GM23338 (cell line): ENCODE measurements at places on chromosomes 3 and 15. TPM values are rescaled to one million over a fixed set of nuclear protein-coding genes. Genes with fewer than 3 reads are reported as not detected.
A peak's percentile ranks its signal among the peaks of the same experiment; 100 is the strongest.

The ANKUB1 gene
- not detected in 2 replicates for total RNA-seq

- H3K27ac ChIP-seq, result no peak overlapping the region
- DNase-seq, result peak; percentile 23
- no peaks in the 10 kb centered on the region for H3K36me3 ChIP-seq
- H3K4me1 ChIP-seq, result 0 out of 2 replicates have a peak, but pooled peaks cover 4% of the 10 kb centered on the region
- no peaks in the 10 kb centered on the region for H3K27me3 ChIP-seq
- H3K4me3 ChIP-seq, result no peak overlapping the region
These were observed 57.9 kb upstream of the EPHB3 start for GRCh38 chr3:184503647-184504046.

GRCh38 chr3:45864760-45865519 is 21.4 kb upstream of the CCR9 start:
- H3K27me3 ChIP-seq, result no peaks in the 10 kb centered on the region
- H3K27ac ChIP-seq, result no peak overlapping the region

GRCh38 chr3:50464569-50464968 is 38.9 kb downstream of the CACNA2D2 start:
- no peak overlapping the region for H3K4me3 ChIP-seq
- no peak for DNase-seq
- H3K27me3 ChIP-seq, result no peaks in the 10 kb centered on the region
- H3K4me1 ChIP-seq, result no peaks in the 10 kb centered on the region
- H3K27ac ChIP-seq, result no peak overlapping the region
- no peaks in the 10 kb centered on the region for H3K36me3 ChIP-seq

The TRPM1 gene
- total RNA-seq, result not detected in 2 replicates

- H3K4me1 ChIP-seq, result no peaks in the 10 kb centered on the region
- H3K4me3 ChIP-seq, result no peak overlapping the region
- H3K36me3 ChIP-seq, result no peaks in the 10 kb centered on the region
- no peak for DNase-seq
- no peaks in the 10 kb centered on the region for H3K27me3 ChIP-seq
- no peak overlapping the region for H3K27ac ChIP-seq
These were observed 5.3 kb downstream of the PLA2G4F start for GRCh38 chr15:42151141-42151561.

DNA sequence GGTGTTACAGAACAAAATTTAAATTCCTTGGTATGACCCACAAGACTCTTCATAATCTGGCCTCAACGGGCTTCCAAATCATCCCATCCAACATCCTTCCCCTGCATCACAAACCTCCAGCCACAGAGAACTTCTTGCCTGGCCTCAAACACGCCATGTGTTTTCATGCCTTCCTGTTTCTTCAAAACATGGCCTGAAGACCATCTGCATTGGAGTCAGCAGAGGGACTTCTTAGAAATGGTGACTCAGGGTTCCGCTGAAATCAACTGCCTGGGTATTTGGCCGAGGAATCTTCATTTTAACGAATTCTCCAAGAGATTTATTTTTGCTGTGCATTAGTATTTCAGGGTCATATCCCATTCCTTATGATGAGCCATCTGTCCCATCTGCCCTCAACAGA is 138.1 kb upstream of the RAP2B start:
- H3K27me3 ChIP-seq, result no peaks in the 10 kb centered on the region
- H3K4me3 ChIP-seq, result no peak overlapping the region
- no peak overlapping the region for H3K27ac ChIP-seq
- DNase-seq, result no peak

The BCHE gene
- 0.58 and 0.73 TPM in 2 replicates for total RNA-seq

GRCh38 chr15:25339431-25339830 is 99.4 kb downstream of the UBE3A start:
- no peaks in the 10 kb centered on the region for H3K27me3 ChIP-seq
- no peak overlapping the region for H3K4me3 ChIP-seq
- peaks cover 18% of the 10 kb centered on the region for H3K4me1 ChIP-seq
- 0 out of 2 replicates have a peak, but pooled peaks cover 3% of the 10 kb centered on the region for H3K36me3 ChIP-seq

DNA sequence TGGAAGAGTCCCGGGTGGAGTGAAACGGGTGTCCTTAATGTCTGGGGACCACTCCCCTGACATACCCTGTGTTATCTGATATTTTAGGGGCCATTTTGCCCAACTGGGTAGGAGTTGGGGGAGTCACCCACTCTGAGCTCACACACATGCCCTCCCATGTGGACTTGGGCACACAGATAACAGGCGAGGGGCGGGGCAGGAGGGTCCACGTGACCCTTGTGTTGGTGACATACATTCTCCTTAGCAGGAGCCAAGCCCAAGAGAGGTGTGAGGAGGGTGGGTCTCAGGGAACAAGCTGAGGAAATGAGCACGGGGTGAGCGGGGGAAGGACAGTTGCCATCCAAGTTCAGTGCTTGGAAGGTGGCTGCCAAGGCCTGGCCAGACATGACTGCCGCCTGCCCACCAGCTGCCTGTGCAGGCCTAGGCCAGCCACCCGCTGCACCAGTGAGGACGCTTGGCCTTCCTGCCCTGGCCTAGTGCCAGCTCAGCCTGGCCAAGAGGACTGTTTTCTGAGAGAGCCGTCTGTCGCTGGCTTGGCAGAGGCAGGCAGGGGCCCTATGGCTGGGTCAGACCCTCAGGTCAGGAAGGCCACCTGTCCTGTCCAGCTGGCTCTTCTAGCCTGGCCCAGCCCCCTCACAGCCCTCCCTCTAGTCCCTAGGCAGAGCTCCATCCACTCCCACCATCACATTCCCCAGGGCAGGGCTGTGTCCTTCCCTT is 31.3 kb upstream of the TMEM115 start:
- no peak overlapping the region for H3K4me3 ChIP-seq
- no peaks in the 10 kb centered on the region for H3K4me1 ChIP-seq
- no peak for DNase-seq
- no peak overlapping the region for H3K27ac ChIP-seq
- no peaks in the 10 kb centered on the region for H3K36me3 ChIP-seq
- H3K27me3 ChIP-seq, result no peaks in the 10 kb centered on the region

- H3K27ac ChIP-seq, result no peak overlapping the region
- no peaks in the 10 kb centered on the region for H3K27me3 ChIP-seq
- peak; percentile 71 for DNase-seq
These were observed 7.8 kb upstream of the RAD18 start for GRCh38 chr3:8970971-8971589.

DNA sequence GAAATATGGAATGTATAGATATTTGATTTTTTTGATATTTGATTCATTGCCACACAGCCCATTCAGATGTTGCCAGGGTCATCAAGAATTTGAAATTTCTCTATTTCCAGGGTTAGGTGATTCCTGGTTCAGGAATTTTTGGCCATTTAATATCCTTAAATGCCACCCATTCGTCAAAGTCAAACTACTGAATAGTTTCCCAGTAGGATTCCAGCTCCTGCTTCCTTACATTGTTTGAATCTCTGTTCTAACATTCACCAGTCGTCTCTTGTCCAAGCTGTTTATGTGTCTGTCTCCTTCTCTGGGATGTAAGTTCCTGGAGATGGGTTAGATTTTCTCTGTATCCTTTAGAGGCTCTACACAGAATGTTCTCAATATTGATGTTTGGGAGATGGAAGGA is 124.9 kb upstream of the TLE3 start:
- H3K27me3 ChIP-seq, result no peaks in the 10 kb centered on the region
- DNase-seq, result no peak
- no peaks in the 10 kb centered on the region for H3K4me1 ChIP-seq
- H3K27ac ChIP-seq, result no peak overlapping the region

- no peaks in the 10 kb centered on the region for H3K36me3 ChIP-seq
- no peaks in the 10 kb centered on the region for H3K27me3 ChIP-seq
- H3K4me3 ChIP-seq, result no peak overlapping the region
- no peak for DNase-seq
- no peaks in the 10 kb centered on the region for H3K4me1 ChIP-seq
These were observed 63.1 kb downstream of the EDEM1 start for GRCh38 chr3:5250467-5251195.

- peaks cover 41% of the 10 kb centered on the region for H3K4me1 ChIP-seq
- peak overlapping the region; percentile 98 for H3K4me3 ChIP-seq
- no peak for DNase-seq
- no peaks in the 10 kb centered on the region for H3K27me3 ChIP-seq
- H3K27ac ChIP-seq, result peak overlapping the region; percentile 69; the same call in 1 of the 2 replicates
These were observed 3.2 kb downstream of the SLC6A6 start for GRCh38 chr3:14405360-14406238.

GRCh38 chr3:112627419-112627818 is 13.5 kb downstream of the CCDC80 start:
- no peaks in the 10 kb centered on the region for H3K27me3 ChIP-seq
- no peaks in the 10 kb centered on the region for H3K36me3 ChIP-seq
- no peak overlapping the region for H3K4me3 ChIP-seq
- no peak for DNase-seq
- H3K27ac ChIP-seq, result no peak overlapping the region
- H3K4me1 ChIP-seq, result peaks cover 44% of the 10 kb centered on the region

DNA sequence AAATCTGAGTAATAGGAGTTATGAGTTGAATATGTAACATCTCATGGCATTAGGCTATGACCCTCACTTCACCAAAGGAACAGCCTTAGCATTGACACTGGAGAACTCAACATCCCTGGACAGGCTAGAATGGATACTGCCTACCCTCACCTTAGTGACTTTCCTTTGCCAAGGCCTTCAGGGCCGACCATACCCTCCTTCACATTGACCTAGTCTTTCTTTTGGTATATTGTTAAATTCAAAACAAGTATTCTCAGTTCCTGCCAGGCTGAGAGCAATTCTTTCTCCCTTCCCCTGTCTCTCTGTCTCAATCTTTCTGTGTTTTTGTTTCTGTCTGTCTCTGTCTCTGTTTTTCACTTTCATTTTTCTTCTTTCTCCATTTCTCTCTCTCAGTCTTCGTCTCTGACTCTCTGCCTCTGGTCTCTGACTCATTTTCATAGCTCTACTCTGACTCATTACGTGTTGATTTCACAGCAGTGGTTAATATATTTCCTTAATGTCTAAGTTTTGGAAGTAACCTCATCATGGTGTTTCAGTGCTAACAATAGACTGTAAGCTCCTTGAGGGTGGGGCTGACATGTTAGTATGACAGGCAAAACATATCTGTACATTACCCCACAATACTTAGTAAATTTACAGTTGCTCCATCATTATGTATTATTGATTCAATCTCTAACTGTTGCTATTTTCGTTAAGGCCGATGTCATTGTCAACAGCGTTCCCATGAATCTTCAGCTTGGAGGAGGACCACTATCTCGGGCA is 32.5 kb downstream of the PARP15 start:
- no peak overlapping the region for H3K27ac ChIP-seq
- no peak overlapping the region for H3K4me3 ChIP-seq

- H3K36me3 ChIP-seq, result no peaks in the 10 kb centered on the region
- H3K27ac ChIP-seq, result peak overlapping the region; percentile 96
- no peaks in the 10 kb centered on the region for H3K27me3 ChIP-seq
- peaks cover 48% of the 10 kb centered on the region for H3K4me1 ChIP-seq
- DNase-seq, result peak; percentile 95
These were observed 12.1 kb downstream of the SACM1L start for GRCh38 chr3:45701172-45701867.

GRCh38 chr15:75202251-75203016 is 752 bp downstream of the C15orf39 start:
- no peak overlapping the region for H3K27ac ChIP-seq
- H3K36me3 ChIP-seq, result 0 out of 2 replicates have a peak, but pooled peaks cover 2% of the 10 kb centered on the region
- peak; percentile 61 for DNase-seq
- peaks cover 42% of the 10 kb centered on the region for H3K4me1 ChIP-seq

- peaks cover 3% of the 10 kb centered on the region; the same call in 1 of the 2 replicates for H3K4me1 ChIP-seq
- H3K36me3 ChIP-seq, result no peaks in the 10 kb centered on the region
- H3K27ac ChIP-seq, result no peak overlapping the region
- H3K27me3 ChIP-seq, result no peaks in the 10 kb centered on the region
- no peak overlapping the region for H3K4me3 ChIP-seq
These were observed 27.4 kb upstream of the BOC start for GRCh38 chr3:113183748-113184661.

The SV2B gene
- total RNA-seq, result 0.16 and 0.76 TPM in 2 replicates

DNA sequence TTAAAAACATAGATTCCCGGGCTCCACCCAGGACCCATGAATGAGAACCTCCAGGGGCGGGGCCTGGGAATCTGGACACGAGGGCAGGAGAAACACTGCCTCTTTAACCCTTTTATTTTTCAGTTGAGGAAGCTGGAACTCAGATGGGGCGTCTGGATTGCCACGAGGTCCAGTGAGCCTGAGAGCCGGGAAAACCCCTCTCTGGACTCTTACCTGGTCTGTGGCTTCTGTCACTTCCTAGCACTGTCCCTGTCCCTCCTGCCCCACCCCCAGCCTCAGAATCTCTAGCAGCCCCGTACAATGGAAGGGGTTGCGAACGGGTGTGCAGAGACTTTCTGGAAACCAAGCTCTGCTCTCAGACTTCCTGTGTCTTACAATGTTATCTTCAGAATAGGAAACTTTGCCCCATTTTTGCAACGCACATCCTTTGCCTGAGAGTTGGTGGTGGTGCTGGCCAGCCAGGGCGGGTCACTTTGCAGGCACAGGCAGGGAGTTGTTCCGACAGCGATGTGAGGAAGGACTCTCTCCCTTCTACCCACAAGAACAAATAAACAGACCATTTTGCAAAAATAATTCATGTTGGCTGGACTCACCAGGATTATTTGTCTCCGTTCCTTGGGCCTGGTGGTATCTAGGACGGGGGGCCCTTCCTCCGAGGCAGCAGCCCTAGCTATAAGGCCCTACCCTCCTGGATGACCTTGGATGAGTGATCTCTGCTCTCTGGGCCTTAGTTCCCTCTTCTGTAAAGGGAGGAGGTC is 59.1 kb downstream of the SMAD6 start:
- H3K4me1 ChIP-seq, result peaks cover 9% of the 10 kb centered on the region; the same call in 1 of the 2 replicates
- 0 out of 2 replicates have a peak overlapping the region, but pooled peaks have one; percentile 9 for H3K27ac ChIP-seq
- no peak overlapping the region for H3K4me3 ChIP-seq

GRCh38 chr3:172102883-172103310 is 63.5 kb downstream of the FNDC3B start:
- peaks cover 66% of the 10 kb centered on the region for H3K4me1 ChIP-seq
- no peak for DNase-seq
- H3K27ac ChIP-seq, result peak overlapping the region; percentile 13; the same call in 1 of the 2 replicates
- H3K4me3 ChIP-seq, result no peak overlapping the region

The STRA6 gene
- 9.9 and 14.1 TPM in 2 replicates for total RNA-seq

DNA sequence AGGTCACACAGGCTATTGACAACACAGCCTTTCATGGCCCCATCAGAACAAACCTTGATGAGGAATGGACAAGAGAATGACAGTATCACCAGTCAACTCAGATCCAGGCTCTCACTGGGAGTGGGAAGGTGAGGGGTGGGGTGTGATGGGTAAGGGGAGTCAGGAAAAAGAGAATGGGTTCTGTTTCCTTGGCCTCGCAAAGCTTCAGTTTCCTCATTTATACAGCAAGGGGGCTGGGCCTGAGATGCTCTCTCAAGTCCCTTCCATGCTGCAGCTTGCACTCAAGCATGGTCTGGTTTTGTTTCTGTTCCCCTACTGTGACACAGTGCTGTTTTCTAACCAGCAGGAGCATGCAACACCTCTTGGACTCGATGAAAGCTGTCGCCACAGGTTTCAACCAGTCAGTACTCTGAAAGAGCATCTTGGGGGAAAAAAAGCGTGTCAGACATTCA is 65.7 kb upstream of the IL12A start:
- no peak overlapping the region for H3K27ac ChIP-seq
- no peaks in the 10 kb centered on the region for H3K4me1 ChIP-seq
- no peak for DNase-seq
- no peak overlapping the region for H3K4me3 ChIP-seq
- no peaks in the 10 kb centered on the region for H3K36me3 ChIP-seq
